GM23248 (cell line): ENCODE measurements at places on chromosomes 2 and 18. TPM values are rescaled to one million over a fixed set of nuclear protein-coding genes. Genes with fewer than 3 reads are reported as not detected.

DNA sequence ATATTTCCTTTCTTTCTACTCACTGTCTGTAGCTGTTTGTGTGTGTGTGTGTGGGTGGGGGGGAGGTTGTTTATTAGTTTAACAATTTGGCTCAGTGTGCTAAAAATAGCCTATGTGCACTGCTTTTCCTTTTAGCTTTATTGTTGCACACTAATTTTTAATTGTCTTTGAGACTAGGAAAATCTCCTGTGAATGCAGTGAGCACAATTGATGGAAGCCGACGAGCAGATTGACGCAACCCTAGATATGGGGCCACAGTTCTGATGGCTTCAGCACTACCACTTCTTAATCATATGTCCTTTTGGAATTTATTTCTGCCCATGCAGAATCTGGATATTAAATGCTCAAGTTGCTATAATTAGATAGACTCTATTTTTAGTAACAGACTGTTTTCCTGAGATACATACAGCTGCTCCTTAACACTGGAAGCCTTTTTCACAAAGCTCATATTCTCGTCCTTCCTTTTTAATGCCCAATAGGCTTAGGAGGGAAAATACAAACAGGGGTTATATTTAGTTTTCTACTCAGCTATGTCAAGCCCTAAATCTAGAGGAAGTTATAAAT lies 109.1 kb downstream of the IRS1 start:
- no peaks in the 10 kb centered on the region for H3K36me3 ChIP-seq
- H3K4me1 ChIP-seq: no peaks in the 10 kb centered on the region; the same call in 1 of the 2 replicates
- H3K4me3 ChIP-seq: no peak overlapping the region
- no peaks in the 10 kb centered on the region for H3K27me3 ChIP-seq
- peak; percentile 10 for DNase-seq
- no peak overlapping the region for H3K27ac ChIP-seq

GRCh38 chr2:154350911-154351310 lies 347.6 kb upstream of the KCNJ3 start:
- no peaks in the 10 kb centered on the region for H3K27me3 ChIP-seq
- DNase-seq: no peak
- H3K4me1 ChIP-seq: no peaks in the 10 kb centered on the region
- no peak overlapping the region for H3K4me3 ChIP-seq
- H3K27ac ChIP-seq: no peak overlapping the region

DNA sequence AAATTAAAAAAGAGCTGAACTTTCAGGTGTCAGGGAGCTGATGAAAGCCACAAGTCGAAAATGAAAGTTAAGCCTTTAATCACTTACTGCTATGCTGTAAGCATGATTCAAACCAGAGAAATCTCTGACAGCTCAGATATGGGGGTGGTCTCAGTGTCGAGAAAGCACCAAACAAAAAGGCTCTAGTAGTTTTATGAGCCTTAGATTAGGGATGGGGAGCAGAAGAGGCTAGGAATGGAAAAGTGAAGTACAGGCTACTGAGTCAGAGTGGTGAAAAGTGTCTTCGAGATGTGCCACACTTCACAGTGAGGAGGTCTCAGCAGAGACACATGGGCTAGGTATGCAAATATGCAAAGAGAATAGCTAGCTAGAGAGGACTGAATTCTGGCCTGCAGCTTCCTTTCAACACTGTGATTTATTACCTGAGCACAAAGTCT lies 482.2 kb downstream of the SPAG16 start:
- peaks cover 12% of the 10 kb centered on the region for H3K4me1 ChIP-seq
- no peaks in the 10 kb centered on the region for H3K36me3 ChIP-seq
- peak; percentile 51 for DNase-seq
- H3K27me3 ChIP-seq: no peaks in the 10 kb centered on the region
- peak overlapping the region; percentile 46 for H3K4me3 ChIP-seq
- peak overlapping the region; percentile 4; the same call in 1 of the 2 replicates for H3K27ac ChIP-seq

CCDC178 gene
- not detected in 2 replicates for total RNA-seq

XIRP2 gene
- total RNA-seq: not detected in 2 replicates

- no peak for DNase-seq
- H3K27me3 ChIP-seq: no peaks in the 10 kb centered on the region
- H3K4me3 ChIP-seq: no peak overlapping the region
- H3K27ac ChIP-seq: no peak overlapping the region
- H3K36me3 ChIP-seq: no peaks in the 10 kb centered on the region
Observed at GRCh38 chr18:73101977-73102376, 234.2 kb upstream of the NETO1 start.

QPCT gene
- 37.4 and 37.5 TPM in 2 replicates for total RNA-seq

- H3K4me3 ChIP-seq: no peak overlapping the region
- peaks cover 45% of the 10 kb centered on the region for H3K36me3 ChIP-seq
- DNase-seq: no peak
- no peak overlapping the region for H3K27ac ChIP-seq
- H3K27me3 ChIP-seq: no peaks in the 10 kb centered on the region
Observed at GRCh38 chr2:62966991-62967390, 83.6 kb upstream of the OTX1 start.
